ENCODE measurements at places on chromosomes 3 and 15. TPM values are rescaled to one million over a fixed set of nuclear protein-coding genes. Genes with fewer than 3 reads are reported as not detected.

- DNase-seq, result no peak
Observed at GRCh38 chr3:194072691-194073279, 63.2 kb upstream of the HES1 start.

- no peak for DNase-seq
Observed at GRCh38 chr15:75338661-75339240, 2.9 kb downstream of the COMMD4 start.

The FOXB1 gene
- not detected for total RNA-seq

- no peak for DNase-seq
Observed at GRCh38 chr3:128420720-128421438, 45.8 kb downstream of the DNAJB8 start.

DNA sequence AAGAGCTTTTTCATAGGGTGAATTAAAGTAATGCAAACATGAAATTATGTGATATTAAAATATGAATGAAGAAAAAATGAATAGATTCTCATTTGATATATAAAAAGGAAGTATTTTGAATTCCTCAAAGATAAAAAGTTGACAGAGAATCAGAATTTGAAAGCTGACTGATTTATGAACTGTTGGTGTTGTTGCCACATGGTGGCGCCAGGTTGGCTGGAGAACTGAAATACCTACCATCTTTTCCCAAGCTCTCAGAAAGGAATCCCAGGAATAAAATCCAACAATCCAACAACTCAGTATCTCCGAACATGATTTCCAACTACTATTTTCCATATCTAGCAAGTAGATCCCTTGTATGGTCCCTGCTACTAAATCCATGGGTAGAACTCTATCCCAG is 3.1 kb downstream of the MYRIP start:
- DNase-seq, result peak; percentile 65

- DNase-seq, result no peak
Observed at GRCh38 chr3:174846055-174846454, 13.1 kb upstream of the NAALADL2 start.

The ITPKA gene
- 0.52 TPM for total RNA-seq

The GP5 gene
- total RNA-seq, result not detected

- DNase-seq, result peak; percentile 90
Observed at GRCh38 chr3:64533617-64534317, 154.0 kb downstream of the ADAMTS9 start.

The CPNE9 gene
- not detected for total RNA-seq

GRCh38 chr15:66751579-66751978 is 49.5 kb downstream of the SMAD6 start:
- peak; percentile 48 for DNase-seq

GRCh38 chr3:86771741-86772512 is 219.0 kb downstream of the VGLL3 start:
- no peak for DNase-seq

GRCh38 chr15:29736744-29737020 is 85.6 kb downstream of the TJP1 start:
- peak; percentile 70 for DNase-seq

DNA sequence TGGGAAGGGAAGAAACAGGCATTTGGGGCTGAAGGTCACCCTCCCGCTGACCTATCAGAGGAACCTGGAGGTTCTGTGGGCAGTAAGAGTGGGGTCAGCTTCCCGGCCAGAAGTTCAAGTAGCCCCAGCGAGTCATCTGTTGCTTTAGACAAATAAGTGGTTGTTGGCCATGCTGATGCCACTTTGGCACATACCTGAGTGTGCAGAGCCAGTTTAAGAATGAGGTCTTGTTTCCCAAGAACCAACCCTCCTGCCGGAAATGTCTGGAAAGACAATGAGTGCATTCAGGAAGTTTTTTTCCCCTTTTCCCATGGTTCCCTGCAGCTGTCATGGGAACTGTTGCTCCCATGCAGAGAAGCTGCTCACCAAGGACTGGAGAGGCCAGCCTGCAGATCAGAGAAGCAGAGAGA is 166.7 kb downstream of the ZNF621 start:
- peak; percentile 23 for DNase-seq

DNA sequence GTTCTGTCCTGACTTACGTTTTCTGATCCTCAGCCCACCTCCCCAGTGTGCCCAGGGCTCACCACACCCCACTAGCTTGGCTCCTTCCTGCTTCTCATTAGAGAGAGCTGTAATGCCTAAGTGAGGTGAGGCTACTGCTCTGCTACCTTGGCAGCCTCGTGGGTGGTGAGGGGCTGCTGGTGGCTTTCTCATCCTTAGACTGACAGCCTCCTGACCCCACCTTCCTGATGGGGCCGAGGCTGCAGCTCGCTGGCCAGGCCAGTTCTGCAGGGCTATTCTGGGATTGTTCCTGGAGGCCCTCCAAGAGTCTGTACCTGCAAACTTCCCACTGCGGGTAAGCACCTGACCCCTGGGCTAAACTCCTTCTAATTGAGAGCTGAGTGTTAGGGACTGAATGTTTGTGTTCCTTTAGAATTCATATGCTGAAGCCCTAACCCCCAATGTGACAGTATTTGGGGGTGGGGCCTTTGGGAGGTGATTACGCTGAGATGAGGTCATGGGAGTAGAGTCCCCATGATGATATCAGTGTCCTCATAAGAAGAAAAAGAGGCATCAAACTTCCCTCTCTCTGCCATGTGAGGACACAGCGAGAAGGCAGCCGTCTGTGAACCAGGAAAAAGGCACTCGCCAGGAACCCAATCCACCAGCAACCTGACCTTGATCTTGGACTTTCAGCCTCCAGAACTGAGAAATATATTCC is 38.1 kb upstream of the IQSEC1 start:
- DNase-seq, result peak; percentile 76

The CLDN18 gene
- 10.1 TPM for total RNA-seq

DNA sequence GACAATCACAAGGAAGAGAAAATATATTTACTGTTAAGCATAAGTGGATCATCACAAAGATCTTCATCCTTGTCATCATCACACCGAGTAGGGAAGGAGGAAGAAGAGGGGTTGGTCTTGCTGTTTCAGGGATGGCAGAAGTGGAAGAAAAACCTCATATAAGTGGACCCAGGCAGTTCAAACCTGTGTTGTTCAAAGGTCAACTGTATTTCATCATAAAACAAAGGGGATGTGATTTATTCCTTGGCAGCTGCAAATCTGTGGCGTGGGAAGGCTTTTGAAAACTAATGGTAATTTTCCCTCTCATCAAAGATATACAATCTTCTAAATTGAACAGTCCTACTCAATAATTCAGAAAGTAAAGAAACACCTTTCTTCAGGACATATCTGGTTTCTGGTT is 129.9 kb upstream of the ABI3BP start:
- no peak for DNase-seq

- DNase-seq, result no peak
Observed at GRCh38 chr15:60563539-60564404, 84.8 kb upstream of the ICE2 start.

GRCh38 chr3:73379465-73379864 is 245.3 kb downstream of the PDZRN3 start:
- no peak for DNase-seq

DNA sequence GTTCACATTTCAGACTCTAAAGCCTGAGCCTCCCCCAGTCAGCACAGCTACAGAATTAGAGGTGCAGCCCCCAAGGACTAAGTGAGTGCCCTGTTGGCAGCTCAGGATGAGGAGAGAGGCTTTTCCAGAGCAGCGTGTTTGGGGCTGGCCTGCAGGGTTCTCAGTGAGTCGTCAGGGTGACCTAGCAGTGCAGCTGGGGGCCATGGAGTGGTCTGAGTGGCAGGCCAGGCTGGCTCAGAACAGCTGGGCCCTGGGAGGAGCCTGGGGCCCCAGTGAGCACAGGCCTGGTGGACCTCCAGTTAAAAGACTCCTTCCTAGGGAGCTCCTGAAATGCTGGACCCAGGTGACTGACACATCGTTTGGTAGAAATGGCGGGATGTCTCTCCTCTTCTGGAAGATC is 108.3 kb downstream of the SLC49A4 start:
- DNase-seq, result no peak

GRCh38 chr15:88230823-88231222 is 25.7 kb downstream of the NTRK3 start:
- no peak for DNase-seq
